ENCODE measurements at places on chromosomes 6 and 20.
A peak's percentile ranks its signal among the peaks of the same experiment; 100 is the strongest.

DNA sequence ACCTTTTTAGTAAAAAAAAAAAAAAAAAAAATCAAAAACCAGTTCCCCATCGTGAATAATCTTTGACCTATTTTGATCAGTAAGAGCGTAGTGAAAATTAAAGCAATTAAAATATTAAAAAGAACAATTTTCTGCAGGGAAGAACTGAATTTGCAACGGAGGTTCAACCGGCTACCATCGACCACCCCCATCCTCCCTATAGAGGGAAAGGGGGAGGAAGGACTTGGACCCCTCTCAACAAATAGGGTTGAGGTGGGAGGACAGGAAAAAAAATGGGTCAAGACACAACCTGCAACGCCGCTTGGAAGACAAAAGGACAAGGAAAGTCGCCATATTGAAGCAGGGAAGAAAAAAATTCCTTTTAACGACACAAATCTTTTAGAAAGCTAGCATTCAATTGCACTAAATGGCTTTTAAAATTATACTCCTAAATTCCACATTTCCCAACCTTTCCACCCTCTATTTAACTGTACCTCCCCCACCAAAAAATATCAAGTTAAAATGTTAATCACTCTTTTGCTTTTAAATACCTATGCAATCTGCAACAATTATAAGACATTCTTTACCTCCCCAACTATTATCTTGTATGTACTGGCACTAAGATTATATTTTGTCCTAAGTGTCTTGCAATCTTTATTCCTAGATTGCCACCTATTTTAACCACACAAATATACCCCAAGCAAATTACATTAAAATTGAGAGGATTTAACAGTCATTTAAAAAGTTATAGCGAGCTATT is 1.7 kb downstream of the PPP1R10 start:
- peaks cover 44% of the 10 kb centered on the region for H3K4me1 ChIP-seq
- H3K4me3 ChIP-seq, result peak overlapping the region; percentile 76
- H3K36me3 ChIP-seq, result peaks cover 36% of the 10 kb centered on the region
- H3K27me3 ChIP-seq, result no peaks in the 10 kb centered on the region
- peak overlapping the region; percentile 92 for H3K27ac ChIP-seq
- DNase-seq, result no peak

GRCh38 chr6:87078983-87079616 is 15.8 kb downstream of the CGA start:
- peak; percentile 62 for DNase-seq
- H3K4me1 ChIP-seq, result no peaks in the 10 kb centered on the region
- H3K27me3 ChIP-seq, result peaks cover 10% of the 10 kb centered on the region
- no peaks in the 10 kb centered on the region for H3K36me3 ChIP-seq
- no peak overlapping the region for H3K4me3 ChIP-seq
- no peak overlapping the region for H3K27ac ChIP-seq

DNA sequence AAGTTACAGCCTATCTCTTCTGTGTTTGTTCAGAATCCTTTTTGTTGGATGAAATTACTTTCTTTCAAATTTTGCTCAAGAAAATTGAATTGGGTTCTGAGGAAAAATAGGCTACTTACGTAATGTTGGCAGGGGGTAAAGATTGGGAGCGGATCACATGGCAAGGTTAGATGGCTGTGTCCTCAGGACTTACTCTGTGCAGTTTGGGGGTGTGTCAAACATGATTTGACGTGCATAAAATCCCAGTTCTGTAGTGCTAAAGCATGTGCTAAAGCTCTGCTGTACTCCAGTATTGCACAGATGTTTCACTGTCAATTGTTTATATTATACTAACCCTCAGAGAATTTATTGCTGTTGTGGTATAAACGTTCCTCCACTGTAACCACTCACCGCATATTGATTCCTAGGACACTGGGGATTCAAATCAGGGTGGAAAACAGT is 2.6 kb downstream of the NT5E start:
- H3K27me3 ChIP-seq, result peaks cover 19% of the 10 kb centered on the region
- no peak overlapping the region for H3K27ac ChIP-seq
- H3K4me1 ChIP-seq, result peaks cover 31% of the 10 kb centered on the region
- no peak for DNase-seq
- no peaks in the 10 kb centered on the region for H3K36me3 ChIP-seq

- H3K4me3 ChIP-seq, result no peak overlapping the region
- DNase-seq, result no peak
- H3K4me1 ChIP-seq, result peaks cover 56% of the 10 kb centered on the region
- H3K36me3 ChIP-seq, result peaks cover 72% of the 10 kb centered on the region
Observed at GRCh38 chr6:33279971-33280511, 3.1 kb downstream of the B3GALT4 start.

DNA sequence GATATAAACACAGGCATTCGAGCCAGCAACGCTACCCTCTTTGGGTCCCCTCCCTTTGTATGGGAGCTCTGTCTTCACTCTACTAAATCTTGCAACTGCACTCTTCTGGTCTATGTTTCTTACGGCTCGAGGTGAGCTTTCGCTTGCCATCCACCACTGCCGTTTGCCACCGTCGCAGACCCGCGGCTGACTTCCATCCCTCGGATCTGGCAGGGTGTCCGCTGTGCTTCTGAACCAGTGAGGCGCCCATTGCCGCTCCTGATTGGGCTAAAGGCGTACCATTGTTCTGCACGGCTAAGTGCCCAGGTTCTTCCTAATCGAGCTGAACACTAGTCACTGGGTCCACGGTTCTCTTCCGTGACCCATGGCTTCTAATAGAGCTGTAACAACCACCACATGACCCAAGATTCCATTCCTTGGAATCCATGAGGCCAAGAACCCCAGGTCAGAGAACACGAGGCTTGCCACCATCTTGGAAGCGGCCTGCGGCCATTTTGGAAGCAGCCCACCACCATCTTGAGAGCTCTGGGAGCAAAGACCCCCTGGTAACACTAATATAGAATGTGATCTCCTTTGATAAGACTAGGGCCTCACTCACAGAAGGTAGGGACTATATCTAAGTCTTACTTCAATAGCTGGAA is 973 bp downstream of the UBD start:
- peaks cover 50% of the 10 kb centered on the region for H3K27me3 ChIP-seq
- H3K36me3 ChIP-seq, result no peaks in the 10 kb centered on the region
- H3K4me3 ChIP-seq, result no peak overlapping the region

GRCh38 chr20:62449951-62450691 is 22.8 kb upstream of the RBBP8NL start:
- H3K36me3 ChIP-seq, result no peaks in the 10 kb centered on the region
- H3K27ac ChIP-seq, result no peak overlapping the region
- H3K27me3 ChIP-seq, result peaks cover 8% of the 10 kb centered on the region
- DNase-seq, result no peak
- no peak overlapping the region for H3K4me3 ChIP-seq

- peaks cover 5% of the 10 kb centered on the region for H3K36me3 ChIP-seq
- H3K27me3 ChIP-seq, result no peaks in the 10 kb centered on the region
- H3K4me1 ChIP-seq, result peaks cover 17% of the 10 kb centered on the region
- no peak for DNase-seq
- no peak overlapping the region for H3K27ac ChIP-seq
- no peak overlapping the region for H3K4me3 ChIP-seq
Observed at GRCh38 chr20:63682384-63683139, 13.9 kb upstream of the TNFRSF6B start.

GRCh38 chr6:144653885-144654505 is 368.9 kb downstream of the UTRN start:
- H3K36me3 ChIP-seq, result no peaks in the 10 kb centered on the region
- H3K4me3 ChIP-seq, result no peak overlapping the region
- no peaks in the 10 kb centered on the region for H3K27me3 ChIP-seq

GRCh38 chr6:3965071-3965718 is 113.7 kb downstream of the FAM217A start:
- H3K27me3 ChIP-seq, result peaks cover under 1% of the 10 kb centered on the region
- no peak overlapping the region for H3K27ac ChIP-seq
- no peak for DNase-seq
- H3K4me3 ChIP-seq, result no peak overlapping the region

GRCh38 chr6:109130065-109130464 is 34.8 kb downstream of the CEP57L1 start:
- H3K4me3 ChIP-seq, result no peak overlapping the region
- H3K36me3 ChIP-seq, result no peaks in the 10 kb centered on the region
- no peak overlapping the region for H3K27ac ChIP-seq
- no peaks in the 10 kb centered on the region for H3K4me1 ChIP-seq

DNA sequence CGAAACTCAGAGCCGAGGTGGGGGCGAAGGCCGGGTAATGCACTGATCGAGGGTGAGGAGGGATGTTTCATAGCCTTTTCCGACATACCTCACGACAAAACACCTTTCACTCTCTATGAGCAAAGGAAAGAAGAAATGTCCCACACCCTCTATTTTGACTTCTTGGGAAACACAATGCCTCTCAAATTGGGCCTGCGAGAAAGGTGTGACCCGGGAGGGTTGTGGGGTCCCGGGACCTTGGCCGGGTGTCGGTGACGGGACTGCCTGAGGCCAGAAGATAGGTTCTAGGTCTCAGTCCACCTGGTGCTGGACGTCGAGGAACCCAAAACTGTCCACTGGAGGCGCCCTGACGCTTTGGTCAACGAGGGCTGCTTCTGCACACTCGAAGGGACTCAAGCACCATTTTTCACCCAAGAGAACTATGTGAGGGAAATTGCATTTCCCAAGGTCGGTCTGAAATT is 41.1 kb upstream of the OSTM1 start:
- peaks cover 65% of the 10 kb centered on the region for H3K27me3 ChIP-seq
- H3K4me1 ChIP-seq, result peaks cover 64% of the 10 kb centered on the region
- no peak overlapping the region for H3K4me3 ChIP-seq
- DNase-seq, result no peak
- H3K36me3 ChIP-seq, result no peaks in the 10 kb centered on the region

GRCh38 chr20:22719167-22719591 is 134.8 kb upstream of the FOXA2 start:
- no peaks in the 10 kb centered on the region for H3K36me3 ChIP-seq
- no peak for DNase-seq
- no peak overlapping the region for H3K27ac ChIP-seq
- H3K4me1 ChIP-seq, result no peaks in the 10 kb centered on the region
- H3K27me3 ChIP-seq, result no peaks in the 10 kb centered on the region
- H3K4me3 ChIP-seq, result no peak overlapping the region

GRCh38 chr6:166504100-166504499 is 82.4 kb downstream of the RAMACL start:
- no peaks in the 10 kb centered on the region for H3K4me1 ChIP-seq
- H3K27ac ChIP-seq, result no peak overlapping the region
- H3K27me3 ChIP-seq, result no peaks in the 10 kb centered on the region
- DNase-seq, result no peak
- H3K4me3 ChIP-seq, result no peak overlapping the region

DNA sequence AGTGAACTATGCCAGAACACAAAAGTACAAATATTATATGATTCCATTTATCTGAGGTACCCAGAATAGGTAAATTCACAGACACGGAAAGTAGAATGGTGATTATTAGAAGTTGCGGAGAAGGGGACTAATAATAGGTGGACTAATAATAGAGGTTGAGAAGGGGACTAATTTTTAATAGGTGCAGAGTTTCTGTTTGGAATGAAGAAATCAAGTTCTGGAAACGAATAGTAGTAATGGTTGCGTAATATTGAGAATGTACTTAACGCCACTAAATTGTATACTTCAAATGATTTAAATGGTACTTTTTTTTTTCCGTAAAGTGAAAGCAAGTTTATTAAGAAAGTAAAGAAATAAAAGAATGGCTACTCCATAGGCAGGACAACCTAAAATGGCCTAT is 33.2 kb downstream of the B4GALT5 start:
- no peak overlapping the region for H3K4me3 ChIP-seq
- no peak for DNase-seq
- no peak overlapping the region for H3K27ac ChIP-seq
- H3K36me3 ChIP-seq, result no peaks in the 10 kb centered on the region

- peak overlapping the region; percentile 3 for H3K4me3 ChIP-seq
- H3K27ac ChIP-seq, result no peak overlapping the region
- DNase-seq, result no peak
Observed at GRCh38 chr6:154356113-154356512, 490 bp downstream of the IPCEF1 start.

DNA sequence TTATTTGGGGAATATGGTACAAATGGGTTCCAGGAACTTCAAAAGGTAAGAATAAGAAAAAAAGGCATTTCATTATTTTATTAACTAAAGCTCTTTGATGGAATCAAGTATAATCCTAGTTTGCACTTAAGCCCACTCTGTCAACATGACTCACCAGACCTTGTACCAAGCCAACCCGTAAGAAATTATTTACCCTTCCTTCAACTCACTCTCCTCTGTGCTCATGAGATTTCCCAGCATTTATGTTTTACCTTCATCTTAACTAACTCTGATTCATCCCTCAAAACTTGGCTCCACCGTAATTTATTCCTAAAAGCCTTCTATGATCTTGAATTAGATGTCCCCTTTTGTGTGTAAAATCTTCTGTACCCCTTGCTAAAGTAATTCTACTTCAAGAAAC is 308.7 kb downstream of the PKHD1 start:
- no peaks in the 10 kb centered on the region for H3K4me1 ChIP-seq
- no peak overlapping the region for H3K27ac ChIP-seq
- H3K27me3 ChIP-seq, result no peaks in the 10 kb centered on the region
- H3K4me3 ChIP-seq, result no peak overlapping the region
- H3K36me3 ChIP-seq, result no peaks in the 10 kb centered on the region
- DNase-seq, result no peak

Measured in CD4-positive, alpha-beta T cell (primary cell).